ENCODE measurements at places on chromosomes 7 and 10.

DNA sequence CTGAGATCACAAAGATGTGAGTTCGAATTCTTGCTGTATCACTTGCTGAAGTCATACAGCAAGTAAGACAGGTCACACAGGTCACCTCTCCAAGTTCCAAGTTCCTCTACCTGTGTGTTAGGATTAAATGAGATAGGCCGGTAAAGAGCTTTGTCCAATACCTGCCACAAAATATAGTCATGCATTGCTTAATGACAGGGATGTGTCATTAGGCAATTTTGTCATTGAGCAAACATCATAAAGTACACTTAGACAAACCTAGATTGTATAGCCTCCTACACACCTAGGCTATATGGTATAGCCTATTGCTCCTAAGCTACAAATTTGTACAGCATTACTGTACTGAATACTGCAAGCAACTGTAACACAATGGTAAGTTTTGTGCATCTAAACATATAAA is 469.4 kb downstream of the KCNMA1 start:
- DNase-seq = no peak

- DNase-seq = no peak
Observed at GRCh38 chr10:18178854-18179483, 38.7 kb downstream of the CACNB2 start.

DNA sequence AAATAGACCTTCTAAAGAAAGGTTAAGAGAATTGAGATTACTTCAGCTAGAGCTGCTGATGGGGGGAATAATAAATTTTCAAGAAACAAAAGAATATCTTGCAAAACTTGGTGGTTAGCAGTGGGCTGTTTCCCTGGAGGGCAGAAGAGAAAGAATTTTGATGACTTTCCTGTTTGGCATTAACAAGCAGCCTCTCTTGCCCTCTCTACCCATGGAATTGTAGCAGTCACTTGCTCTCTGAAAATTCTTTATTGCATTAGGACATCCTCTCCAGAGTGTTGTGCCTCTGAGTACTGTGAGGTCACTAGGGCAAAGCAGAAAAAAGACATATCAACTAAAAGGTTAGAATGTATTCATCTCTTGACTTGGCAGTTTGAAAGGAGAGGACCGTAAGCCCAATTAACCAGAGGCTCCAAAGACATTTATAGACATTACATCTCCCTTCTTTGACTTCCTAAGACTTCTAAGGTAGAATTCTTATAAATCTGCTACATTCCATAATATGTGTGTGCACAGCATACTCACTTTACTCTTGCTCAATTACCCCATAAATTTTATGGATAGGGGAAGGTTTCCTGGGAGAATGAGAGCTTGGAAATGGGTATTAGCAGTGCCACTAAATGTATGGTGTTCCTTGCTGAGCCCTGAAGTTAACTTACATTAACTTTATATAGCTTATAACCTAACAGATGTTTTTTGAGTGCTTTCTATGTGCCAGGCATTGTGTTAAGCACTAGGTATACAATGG is 215.3 kb downstream of the KIF20B start:
- DNase-seq = no peak

GRCh38 chr7:108454674-108455550 is 1.3 kb downstream of the NRCAM start:
- DNase-seq = peak; percentile 67

GRCh38 chr10:71381611-71382010 is 15.1 kb upstream of the CDH23 start:
- DNase-seq = no peak

DNA sequence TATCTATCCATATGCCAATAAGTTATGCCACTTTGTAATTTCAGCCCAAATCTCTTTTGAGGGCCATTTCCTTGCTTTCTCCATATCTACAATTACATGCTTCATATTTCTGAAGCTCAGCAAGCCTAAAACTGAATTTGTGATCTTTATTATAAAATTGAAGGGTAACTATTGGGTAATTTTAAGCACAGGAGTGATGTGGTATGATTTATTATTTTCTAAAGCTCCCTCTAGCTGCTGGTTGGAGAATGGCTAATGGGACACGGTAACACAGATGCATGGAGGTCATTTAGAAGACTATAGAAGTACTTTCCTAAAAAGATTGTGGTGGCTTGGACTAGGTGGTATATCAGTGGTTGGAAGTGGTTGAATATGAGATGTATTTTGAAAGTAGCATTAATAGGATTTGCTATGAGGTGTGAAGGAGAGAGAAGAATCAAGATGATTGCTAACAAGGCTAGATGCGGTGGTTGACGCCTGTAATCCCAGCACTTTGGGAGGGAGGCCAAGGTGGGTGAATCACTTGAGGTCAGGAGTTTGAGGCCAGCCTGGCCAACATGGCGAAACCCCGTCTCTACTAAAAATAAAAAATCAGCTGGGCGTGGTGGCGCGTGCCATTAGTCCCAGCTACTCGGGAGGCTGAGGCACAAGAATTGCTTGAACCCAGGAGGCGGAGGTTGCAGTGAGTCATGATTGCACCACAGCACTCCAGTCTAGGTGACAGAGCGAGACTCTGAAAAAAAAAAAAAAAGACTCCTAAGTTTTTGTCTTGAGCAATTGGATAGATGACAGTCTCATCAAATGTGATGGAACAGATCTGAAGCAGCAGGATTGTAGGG is 13.9 kb downstream of the KLHDC10 start:
- no peak for DNase-seq
